ENCODE measurements at places on chromosomes 12 and 14.

- DNase-seq, result no peak
Measured at GRCh38 chr12:101707131-101707782, 9.8 kb downstream of the CHPT1 start.

DNA sequence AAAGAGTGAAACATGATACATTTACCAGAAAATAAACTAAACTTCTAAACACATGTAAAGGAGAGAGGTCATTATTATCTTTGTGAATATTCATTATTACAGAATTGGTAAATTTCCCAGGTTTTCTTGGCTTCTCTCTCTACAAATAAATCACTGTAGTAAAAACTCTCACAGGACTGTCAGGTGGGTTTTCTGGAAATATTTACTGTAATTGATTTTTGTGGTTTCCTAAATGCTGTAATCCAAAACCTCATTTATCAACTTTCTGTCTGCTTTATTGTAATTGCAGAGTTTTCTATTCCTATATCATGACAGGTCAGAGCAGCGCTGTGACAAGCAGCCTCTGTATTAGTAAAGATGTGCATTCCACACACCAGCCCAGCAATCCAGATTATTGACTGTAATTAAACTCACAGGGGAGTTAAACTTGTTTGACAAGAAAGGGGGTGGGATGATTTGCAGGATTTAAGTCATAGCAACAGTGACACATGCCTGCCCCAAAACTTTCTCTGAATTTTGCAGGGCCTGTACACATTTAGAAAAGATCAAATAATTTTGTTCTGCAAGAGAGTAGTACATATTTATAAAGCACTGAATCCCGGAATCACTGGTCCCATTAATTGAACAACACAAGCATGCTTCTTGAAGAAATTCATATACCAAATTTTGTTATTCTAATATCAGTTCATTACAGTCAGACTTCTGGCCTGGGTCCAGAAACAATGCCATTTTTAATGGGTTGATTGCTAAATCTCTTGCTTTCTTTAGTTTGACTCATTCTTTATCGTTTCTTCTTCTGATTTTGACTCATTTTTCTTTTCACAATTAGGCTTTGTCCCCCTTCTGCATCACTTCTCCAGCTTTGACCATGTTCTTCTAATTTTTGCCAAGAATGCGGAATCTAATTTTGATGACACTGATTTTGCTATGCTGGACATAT lies 42.2 kb downstream of the PTPRO start:
- DNase-seq, result no peak

GRCh38 chr12:4505376-4505986 lies 33.2 kb upstream of the RAD51AP1 start:
- DNase-seq, result no peak

DNA sequence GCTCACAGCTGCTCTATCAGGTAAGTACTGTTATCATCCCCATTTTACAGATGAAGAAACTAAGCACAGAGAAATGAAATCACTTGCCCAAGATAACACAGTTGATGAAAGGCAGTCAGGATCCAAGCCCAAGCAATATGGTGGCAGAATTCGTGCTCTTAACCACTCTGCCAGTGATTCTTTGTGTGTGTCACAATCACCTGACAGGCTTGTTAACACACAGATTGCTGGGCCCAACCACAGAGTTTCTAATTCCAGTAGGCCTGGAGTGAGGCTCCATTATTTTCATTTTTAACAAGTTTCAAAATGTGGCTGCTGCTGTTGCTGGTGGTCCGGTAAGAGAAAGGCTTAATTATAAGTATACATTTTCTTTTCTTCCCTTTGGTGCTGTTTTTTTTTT lies 134.2 kb downstream of the TGFB3 start:
- no peak for DNase-seq

GRCh38 chr12:122830517-122831214 lies 4.6 kb upstream of the HIP1R start:
- DNase-seq, result no peak

DNA sequence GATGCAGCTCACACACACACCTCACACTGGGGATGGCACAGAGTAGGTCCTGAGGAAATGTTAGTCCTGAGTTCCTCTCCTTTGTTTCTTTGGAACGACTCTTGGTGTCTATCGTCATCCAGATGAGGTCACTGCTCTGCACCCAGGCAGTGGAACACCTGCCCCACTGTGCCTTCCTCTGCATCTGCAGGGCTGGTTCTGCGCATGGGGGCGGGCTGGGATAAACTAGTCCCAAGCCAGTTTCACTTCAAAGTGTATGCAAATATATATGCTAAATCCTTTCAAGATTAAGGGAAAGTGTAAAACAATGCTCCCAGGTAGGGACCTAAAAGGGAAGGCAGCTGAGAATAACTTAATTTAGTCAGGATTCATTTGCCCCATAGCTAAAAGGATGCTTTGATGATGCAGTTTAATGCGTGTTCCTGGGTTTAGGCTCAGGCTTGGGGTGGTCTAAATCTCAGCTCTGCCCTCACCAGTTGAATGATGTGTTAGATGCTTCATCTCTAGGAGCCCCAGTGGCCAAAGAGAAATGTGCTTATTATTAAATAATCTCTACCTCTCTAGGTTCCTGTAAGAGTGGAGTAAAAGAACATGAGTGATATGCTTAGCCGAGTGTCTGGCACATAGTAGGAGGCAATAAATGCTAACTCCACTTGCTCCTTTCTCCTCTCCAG lies 47.1 kb upstream of the OVCH1 start:
- no peak for DNase-seq

- DNase-seq, result no peak
Measured at GRCh38 chr14:101970830-101971400, 6.5 kb downstream of the DYNC1H1 start.

- DNase-seq, result no peak
Measured at GRCh38 chr14:101501341-101501740, 60.0 kb upstream of the DIO3 start.

- no peak for DNase-seq
Measured at GRCh38 chr14:37051153-37051552, 121.3 kb downstream of the SLC25A21 start.

DNA sequence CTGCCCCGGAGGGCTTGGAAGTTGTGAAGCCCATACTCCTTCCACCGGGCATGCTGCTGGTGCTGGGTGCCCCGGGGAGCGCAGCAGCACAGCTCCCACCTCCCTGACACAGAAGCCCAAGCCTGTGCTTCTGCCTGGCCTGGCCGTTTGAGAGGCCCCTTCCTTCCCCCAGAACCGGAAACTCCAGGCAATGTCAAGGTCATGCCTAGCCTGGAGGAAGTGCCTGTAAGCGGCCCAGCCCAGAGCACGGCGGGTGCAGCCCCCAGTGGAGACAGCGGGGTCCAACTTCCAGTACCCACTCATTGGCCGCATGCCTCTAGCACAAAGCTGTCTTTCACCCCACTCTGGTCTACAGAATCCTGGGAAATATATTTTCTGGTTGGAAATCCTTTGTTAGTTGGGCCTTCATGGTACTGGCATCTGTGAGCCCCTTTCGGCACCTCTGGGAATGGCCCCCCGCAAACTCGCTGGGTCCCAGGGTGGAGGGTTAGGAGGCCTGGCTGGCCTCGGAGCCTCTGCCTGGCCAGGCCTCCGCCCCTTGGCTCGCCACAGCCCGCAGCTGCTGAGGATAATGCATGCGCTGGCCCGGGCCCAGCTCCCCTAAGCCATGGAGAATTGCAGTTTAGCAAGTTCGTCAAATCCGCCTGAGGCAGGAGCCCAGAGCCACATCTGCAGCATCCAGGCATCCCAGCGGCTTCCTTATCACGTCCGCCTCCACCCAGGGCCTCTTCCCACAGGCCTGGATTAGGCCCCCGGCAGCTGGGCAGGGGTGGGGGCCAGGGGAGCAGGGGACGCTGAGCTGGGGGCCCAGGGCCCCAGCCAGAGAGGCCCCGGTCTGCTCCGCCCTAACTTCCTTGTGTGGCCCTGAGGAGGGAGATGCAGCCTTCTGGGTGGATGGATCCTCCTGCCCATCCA lies 48.9 kb upstream of the DLK1 start:
- no peak for DNase-seq

GRCh38 chr14:77039285-77040058 lies 11.0 kb upstream of the IRF2BPL start:
- no peak for DNase-seq

DNA sequence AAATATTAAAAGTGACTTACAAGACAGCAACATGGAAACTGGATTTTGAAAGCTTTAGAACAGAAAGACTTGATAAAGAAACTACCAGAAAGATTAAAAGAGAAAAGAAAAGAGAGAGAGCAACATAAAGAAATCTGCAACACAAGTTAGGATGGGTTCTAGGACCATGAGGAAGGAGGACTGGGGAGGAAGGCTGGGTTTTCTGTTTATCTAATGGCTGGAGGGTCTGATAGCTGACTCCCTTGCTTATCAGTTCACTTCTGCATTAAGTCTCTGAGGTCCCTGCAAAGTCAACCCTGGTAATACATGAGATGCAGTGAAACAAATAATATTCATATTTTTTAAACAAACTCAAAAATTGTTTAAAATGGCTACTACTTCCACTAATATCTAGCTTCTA lies 90.1 kb downstream of the RPAP3 start:
- DNase-seq, result no peak

- no peak for DNase-seq
Measured at GRCh38 chr12:111434680-111435338, 29.1 kb downstream of the SH2B3 start.

GRCh38 chr14:69917287-69917686 lies 38.1 kb downstream of the SMOC1 start:
- DNase-seq, result no peak

All from NCI-H1436 (cell line).